A673 (cell line): ENCODE measurements at places on chromosomes 4 and X.

- no peak for DNase-seq
Observed at GRCh38 chrX:85922821-85923220, 124.5 kb downstream of the CHM start.

GRCh38 chr4:138510053-138510452, 267.9 kb upstream of the SLC7A11 start:
- no peak for DNase-seq

DNA sequence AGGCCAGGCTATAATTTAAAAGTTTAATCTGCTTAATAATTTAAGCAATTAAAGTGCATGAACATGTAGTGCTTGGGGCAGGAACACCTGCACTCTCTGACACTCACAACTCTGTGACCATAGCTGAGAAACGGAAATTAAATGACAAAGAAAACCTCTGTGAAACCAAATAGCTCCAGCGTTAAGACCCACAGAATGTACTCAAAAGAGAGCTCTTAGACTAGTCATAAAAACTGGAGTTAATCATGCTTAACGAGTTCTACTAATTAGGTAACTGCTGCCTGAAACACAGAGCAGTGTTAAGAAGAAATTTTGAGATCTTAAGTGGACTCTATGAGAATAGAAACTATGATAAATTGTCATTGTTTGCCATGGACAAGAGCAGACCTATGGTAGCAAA, 174.4 kb upstream of the SPIN4 start:
- DNase-seq: no peak

GRCh38 chr4:173958445-173958844, 325.0 kb downstream of the FBXO8 start:
- peak; percentile 14 for DNase-seq

GRCh38 chr4:85805891-85806290, 330.9 kb downstream of the ARHGAP24 start:
- no peak for DNase-seq

DNA sequence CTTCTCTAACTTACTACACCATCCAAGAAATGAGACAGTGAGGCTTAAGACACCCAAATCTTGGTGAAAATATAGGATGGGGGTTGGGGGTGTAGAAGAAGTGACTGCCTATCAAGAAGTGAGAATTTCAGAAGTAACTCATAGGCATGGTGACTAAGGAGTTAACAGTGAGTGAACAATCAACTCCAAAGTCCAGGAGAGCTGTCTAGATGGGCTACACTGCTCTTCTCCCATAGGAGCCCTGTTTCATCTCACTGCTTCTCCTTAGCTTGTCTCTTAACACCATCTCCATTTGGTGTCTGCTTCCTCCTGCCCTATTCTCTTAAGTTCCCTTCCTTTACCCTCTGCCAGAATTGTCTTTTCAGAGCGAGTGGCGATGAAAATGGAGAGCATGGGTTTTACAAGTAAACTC, 22.7 kb downstream of the FABP2 start:
- peak; percentile 3 for DNase-seq

- no peak for DNase-seq
Observed at GRCh38 chrX:123442764-123443163, 258.7 kb downstream of the GRIA3 start.
